ENCODE measurements at places on chromosomes 1 and 21.
A peak's percentile ranks its signal among the peaks of the same experiment; 100 is the strongest.

- peak; percentile 81 for DNase-seq
Measured at GRCh38 chr1:147494998-147495580, 46.2 kb upstream of the BCL9 start.

GRCh38 chr1:234841710-234842231 lies 231.8 kb upstream of the IRF2BP2 start:
- DNase-seq = no peak

- DNase-seq = no peak
Measured at GRCh38 chr1:151612501-151613281, 841 bp downstream of the SNX27 start.

- DNase-seq = no peak
Measured at GRCh38 chr21:34635307-34635706, 20.4 kb upstream of the RCAN1 start.

DNA sequence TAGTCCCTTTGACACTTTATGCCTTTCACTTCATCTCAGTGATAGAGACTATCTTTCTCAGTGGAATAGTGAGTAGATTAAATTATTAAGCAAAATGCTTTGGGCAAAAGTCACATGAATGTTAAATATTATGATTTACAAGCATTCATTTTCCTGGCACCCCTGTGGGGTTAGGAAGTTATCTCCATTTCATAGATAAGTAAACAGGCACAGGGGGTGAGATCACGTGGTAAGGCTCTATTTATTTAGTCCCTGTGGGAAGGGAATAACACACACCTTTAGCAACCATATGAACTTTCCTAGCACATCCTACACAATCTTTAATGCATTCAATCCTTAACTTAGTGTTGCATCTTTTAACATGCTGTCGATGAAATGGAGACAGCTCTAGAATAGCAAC lies 12.3 kb downstream of the PSMB2 start:
- DNase-seq = no peak

GRCh38 chr1:111989531-111990025 lies at the start of gene KCND3:
Gene KCND3 (minus strand): TSS chr1:111989668.
- DNase-seq = no peak

GRCh38 chr1:208203127-208203847 lies 40.9 kb downstream of the PLXNA2 start:
- DNase-seq = no peak

GRCh38 chr1:99980928-99981327 lies 11.1 kb downstream of the SLC35A3 start:
- DNase-seq = no peak

DNA sequence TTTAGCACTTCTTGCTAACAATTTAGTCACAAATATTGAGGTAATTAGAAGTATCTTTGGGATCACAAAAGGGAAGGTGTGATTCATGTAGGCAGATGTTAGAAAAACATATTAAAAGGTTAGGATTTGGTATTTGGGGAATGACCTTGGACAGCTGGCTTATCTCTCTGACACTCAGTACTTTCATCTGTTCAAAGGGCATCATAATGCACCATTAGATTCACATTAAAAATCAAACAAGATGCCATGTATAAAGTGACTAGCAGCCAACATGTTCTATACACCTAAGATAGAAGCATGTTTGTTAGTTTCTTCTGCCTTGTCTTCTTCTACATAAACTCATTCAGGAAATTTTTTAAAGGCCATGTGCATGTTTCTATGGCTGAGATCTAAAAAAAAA lies 56.5 kb upstream of the ESRRG start:
- DNase-seq = peak; percentile 11

GRCh38 chr1:89310976-89311375 lies 38.3 kb upstream of the GBP5 start:
- DNase-seq = no peak

- no peak for DNase-seq
Measured at GRCh38 chr1:176517484-176517883, 54.5 kb downstream of the PAPPA2 start.

DNA sequence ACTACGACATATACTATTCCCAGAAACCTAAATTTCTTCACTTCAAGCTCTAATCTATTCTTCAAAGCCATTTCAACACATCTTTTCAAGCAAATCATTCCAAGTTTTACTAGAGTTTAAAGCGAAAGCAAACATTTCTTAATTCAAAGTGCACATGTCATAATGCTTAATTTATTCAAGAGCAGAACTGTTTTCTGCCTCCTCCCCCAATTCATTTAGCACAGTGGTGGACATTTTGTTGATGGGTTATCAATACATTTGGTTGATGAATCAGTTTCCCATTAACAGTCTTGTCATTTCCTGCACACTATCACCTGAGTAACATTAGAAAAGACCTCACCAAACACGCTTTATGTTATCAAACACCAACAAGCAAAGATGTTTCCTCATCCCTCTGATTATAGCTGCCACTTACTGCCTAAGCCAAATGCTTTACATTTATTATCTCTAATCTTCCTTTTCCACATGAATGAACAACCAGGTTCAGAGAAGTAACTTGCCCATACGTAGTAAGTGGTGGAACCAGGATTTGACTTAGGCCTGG lies 2.0 kb downstream of the SRSF4 start:
- no peak for DNase-seq

- no peak for DNase-seq
Measured at GRCh38 chr1:18211764-18212163, 104.2 kb downstream of the IGSF21 start.

GRCh38 chr1:61579802-61580201 lies 145.1 kb downstream of the TM2D1 start:
- no peak for DNase-seq

GRCh38 chr1:118767971-118768370 lies 220.2 kb downstream of the TBX15 start:
- no peak for DNase-seq

- DNase-seq = no peak
Measured at GRCh38 chr1:87820668-87821334, 492.1 kb downstream of the LMO4 start.

DNA sequence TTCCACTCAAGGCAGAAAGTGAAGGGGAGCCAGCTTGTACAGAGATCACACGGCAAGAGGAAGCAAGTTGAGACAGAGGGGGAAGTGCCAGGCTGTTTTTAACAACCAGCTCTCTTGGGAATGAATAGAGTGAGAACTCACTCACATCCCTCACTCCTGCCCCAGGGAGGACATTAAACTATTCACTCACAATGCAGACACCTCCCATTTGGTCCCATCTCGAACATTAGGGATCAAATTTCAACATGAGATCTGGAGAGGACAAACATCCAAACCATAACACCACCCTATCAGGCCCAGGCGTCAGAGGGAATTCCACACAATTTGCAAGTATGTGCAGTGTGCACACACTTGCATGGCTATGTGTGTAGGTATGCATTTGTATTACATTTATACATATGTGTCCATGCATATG lies 62.7 kb downstream of the DMAP1 start:
- DNase-seq = no peak

GRCh38 chr1:218439541-218440295 lies 94.6 kb downstream of the TGFB2 start:
- no peak for DNase-seq

DNA sequence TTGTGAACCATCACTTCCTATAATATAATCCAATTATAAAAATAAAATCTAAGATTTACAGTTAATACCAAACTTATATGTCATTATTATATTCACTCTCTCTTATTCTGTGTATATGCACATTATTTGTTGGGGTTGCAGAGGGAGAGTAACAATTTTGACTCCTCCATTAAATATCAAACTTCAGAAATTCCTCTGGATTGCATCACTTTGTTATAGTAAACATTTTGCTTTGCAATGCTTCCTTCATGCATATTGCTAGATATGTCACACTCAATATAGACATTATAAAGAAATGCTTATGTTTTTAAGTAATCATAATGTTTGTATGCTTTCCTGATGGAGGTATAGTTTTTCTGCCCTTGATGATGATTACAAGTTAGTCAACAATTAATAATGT lies 999.0 kb upstream of the ADGRL2 start:
- DNase-seq = no peak

DNA sequence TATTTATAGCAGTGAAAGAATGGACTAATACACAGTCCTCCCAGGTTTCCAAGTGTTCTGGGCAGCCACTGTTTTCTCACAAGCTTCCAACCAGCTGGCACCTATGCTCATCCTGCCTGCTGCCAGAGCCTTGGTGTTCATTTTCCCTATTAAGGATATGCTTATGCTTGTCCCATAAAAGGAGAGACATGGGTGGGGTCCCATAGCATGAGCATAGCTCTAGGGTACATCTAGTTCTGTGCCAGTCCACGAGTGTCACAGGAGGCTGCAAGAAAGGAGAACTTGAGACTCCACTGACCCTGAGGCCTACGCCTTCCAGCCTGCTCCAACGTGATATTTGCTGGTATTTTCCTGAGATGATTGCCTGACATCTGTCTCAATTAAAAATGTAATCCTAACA lies 192.4 kb upstream of the PTGFR start:
- no peak for DNase-seq
